ENCODE measurements at places on chromosomes 16 and 17.
A peak's percentile ranks its signal among the peaks of the same experiment; 100 is the strongest.

GRCh38 chr17:20202141-20202621 lies 193.0 kb downstream of the SPECC1 start:
- no peak for DNase-seq

DNA sequence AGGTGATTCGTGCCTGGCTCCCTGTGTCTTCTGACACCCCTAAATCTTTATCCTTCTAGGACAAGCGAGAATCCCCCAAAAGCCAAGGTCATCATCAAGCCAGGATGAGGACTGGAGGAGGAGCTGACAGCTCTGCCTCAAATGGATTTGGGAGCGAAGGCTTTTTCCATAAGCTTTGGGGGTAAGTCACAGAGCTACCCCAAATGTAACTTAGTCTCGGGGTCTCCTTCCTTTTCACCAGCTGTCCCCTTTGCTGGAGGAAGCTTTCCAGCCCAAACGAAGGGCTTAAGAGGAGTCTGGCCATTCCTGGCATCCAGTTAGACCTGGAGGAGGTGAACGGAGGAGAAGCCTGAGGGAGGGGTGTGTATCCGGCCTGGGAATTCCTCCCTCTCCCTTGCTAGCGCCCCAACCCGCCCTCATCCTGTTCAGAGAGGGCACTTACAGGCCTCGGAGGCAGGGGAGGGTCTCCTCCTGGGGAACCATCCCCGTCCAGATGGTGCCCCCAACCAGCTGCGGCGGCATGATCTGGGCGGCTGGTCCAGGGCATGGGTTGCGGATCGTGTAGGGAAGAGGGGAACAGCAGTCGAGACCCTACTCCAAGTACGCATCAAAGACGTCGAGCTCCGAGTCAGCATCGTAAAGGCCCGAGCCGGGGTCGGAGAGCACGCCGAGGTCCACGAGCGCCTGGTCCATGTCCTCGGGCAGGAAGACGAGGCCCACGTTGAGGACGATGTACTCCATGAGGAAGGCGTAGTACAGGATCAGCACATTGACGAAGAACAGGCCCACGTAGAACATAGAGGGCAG lies 938 bp downstream of the DEXI start:
- no peak for DNase-seq

DNA sequence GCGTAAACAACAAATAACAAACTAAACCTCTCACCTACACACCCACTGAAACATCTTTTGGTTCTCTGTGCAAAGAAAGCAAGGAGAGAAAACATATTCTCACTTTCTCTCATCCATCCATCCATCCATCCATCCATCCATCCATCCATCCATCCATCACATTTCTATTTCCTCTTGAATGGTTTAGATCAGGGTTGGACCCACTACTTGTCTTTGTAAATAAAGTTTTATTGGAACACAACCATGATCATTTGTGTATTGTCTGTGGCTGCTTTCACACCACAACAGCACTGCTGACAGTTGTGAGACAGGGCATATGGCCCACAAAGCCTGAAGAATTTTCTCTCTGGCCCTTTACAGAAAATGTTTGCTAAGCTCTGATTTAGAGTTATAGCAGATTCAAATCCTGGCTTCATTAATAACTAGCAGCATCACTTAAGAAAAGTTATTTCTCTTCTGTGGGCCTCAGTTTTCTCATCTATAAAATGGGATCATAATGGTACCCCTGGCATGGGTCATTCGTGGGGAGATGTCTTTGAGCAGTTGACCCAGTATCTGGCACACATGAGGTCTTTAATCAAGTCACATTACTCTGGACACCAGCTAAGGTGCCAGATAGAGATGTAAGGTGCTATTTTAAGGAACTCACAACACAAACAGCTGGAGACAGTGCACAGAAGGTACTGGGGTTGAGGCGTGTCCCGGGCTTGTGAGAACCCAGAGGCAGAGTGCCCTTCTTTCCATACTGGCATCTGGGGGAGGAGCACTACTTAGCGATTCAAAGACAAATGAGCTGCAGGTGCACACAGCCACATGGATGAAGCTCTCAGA lies 146.3 kb downstream of the CMIP start:
- no peak for DNase-seq

GRCh38 chr17:21174713-21175112 lies 39.2 kb downstream of the TMEM11 start:
- DNase-seq, result no peak

DNA sequence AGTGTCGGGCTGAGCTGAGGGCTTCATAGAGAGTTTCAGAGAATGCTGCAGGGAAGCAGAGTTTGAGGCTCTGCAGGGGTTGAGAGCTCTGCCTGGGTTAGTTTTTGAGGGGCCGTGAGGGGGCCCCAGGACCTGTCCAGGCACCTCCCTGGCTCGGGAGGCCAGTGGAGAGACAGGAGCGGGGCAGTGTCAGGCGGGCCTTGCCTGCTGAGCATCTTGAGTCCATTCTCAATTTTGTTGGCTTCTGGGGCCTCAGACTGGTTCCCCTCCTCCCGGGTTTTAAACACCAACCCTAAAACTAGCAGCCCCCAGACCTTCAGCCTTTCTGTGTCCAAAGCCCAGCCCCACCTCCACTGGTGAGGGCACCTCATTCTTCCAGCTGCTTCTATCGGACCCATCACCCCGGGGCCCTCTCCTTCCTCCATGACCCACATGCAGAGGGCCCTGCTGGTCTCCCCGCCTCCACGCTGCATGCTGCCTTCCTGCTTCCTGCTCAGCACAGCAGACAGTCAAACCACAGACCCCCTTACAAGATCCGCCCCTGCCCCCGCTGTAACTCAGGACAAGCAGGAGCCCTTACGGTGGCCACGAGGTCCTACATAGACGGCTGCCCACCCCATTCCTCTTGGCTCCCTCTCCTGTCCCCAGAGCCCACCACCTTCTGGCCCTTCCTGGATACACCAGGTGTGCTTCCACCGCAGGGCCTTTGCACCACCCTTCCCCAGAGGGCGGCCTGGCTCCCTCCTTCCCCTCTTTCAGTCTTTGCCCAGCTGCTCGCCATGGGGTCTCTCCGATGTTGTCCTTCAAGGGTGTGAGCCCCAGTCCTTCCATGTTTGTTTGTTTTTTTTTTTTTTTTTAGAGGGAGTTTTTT lies 3.8 kb downstream of the RNF213 start:
- no peak for DNase-seq

- DNase-seq, result no peak
Measured at GRCh38 chr17:49993423-49994060, 1.5 kb downstream of the DLX3 start.

GRCh38 chr16:73976644-73977043 lies 320.0 kb upstream of the PSMD7 start:
- DNase-seq, result no peak

- no peak for DNase-seq
Measured at GRCh38 chr16:3007059-3007956, 5.4 kb upstream of the CLDN9 start.

- peak; percentile 88 for DNase-seq
Measured at GRCh38 chr17:38693700-38694329, 11.3 kb upstream of the MLLT6 start.

DNA sequence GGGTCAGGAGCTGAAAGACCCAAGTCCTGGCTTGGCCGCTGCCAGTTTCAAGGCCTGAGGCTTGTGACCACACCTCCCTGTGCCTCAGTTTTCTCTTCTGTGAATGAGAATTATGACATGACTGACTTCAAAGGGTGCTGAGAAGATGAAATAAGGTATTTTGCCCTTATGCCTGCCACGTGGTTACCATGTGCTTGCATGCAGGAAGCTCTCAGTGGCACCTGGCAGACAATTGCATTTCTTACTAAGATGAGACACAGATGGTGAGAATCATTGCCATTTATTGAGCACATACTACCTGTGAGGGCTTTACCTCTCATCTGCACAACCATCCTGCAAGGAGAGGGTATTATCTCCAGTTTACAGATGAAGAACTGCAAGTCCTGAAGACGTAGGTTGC lies 69.8 kb downstream of the MRM1 start:
- no peak for DNase-seq

GRCh38 chr16:70750893-70751467 lies 50.0 kb downstream of the VAC14 start:
- peak; percentile 92 for DNase-seq

DNA sequence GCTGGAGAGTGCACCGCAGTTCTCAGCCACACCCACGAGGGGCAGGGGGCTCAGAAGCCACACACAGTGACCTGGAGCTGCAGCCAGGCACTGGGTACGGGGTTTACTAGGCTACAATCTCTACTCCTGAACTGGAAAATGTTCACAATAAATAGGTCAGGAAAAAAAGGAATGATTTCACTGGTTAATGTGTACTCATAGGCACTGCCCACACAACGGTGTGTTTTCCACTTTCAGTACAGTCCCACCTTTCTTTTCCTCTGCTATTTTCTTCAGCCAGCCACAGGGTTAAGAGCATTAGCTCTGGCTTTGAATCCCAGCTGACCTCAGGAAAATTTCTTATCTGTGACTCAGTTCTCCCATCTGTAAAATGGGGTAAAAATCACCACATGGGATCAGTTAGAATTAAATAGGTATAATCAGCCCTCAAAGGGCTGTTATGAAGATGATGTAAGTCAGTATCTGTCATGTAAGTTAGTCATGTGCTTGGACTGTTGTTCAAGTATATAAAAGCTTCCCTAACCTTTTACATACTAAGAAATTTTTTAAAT lies 35.7 kb downstream of the ZCCHC14 start:
- DNase-seq, result no peak

GRCh38 chr17:81391293-81391935 lies 3.8 kb upstream of the BAHCC1 start:
- DNase-seq, result no peak

DNA sequence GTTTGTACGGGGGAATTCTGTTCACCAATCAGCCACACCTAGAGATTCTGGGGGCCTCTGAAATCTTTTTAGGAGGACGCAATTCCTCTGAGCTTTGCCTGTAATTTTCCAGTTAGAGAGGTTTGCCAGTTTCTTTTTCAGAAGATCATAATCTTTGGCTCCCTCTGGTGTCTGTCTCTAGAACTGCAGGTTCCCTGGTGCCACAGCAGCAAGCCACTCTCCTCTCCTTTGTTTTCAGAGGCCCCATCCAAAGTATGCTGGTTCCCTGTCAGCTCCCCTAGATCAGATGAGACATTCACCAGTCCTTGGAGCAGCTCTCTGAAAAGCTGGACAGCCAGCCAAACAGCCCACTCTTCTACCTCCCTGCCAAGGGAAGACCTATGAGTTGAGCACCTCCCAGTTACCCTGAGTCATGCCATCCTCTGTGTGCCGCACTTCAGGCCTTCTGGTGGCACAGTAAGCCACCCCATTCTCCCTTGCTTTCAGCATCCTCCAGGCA lies 36.1 kb downstream of the RNF112 start:
- peak; percentile 76 for DNase-seq

Measured in tibial artery (tissue), 4 donors.